ENCODE measurements at places on chromosomes 1 and 21.

DNA sequence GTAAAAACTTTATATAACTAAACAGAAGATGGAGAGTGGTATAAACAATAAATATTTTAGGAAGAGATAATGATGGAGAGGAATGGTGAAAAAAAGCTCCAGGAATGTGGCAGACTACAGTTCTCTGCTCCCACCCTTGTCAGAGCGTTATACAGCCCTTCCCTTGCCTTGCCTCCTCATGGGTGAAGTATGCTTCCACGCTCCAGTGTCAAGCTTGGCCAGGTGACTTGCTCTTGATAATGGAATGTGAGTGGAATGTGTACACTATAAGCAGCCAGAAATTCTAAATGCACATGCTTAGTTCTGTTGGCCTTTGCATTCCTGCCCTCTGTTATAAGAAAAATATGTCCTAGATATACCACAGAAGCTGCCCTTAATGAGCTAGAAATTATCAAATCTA, 24.7 kb upstream of the POGK start:
- DNase-seq: no peak

DNA sequence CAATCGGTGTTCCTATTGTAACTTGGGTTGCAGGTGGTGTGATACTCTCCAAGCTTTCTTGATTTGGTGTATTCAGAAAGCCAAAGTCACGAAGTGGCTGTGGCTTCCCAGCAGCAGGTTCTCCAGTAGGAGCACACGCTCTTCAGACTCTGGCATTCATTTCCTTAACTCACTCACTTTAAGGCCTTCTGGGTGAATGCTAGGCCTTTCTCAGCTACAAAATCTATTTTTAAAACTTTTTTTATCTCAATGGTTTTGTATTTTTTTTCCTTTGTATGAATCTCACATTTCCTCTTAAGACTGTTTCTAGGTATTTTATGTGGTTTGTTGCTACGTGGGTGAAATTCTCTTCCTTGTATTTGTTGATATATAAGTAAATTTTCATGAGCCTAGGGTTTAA, 22.9 kb upstream of the PKN2 start:
- no peak for DNase-seq

DNA sequence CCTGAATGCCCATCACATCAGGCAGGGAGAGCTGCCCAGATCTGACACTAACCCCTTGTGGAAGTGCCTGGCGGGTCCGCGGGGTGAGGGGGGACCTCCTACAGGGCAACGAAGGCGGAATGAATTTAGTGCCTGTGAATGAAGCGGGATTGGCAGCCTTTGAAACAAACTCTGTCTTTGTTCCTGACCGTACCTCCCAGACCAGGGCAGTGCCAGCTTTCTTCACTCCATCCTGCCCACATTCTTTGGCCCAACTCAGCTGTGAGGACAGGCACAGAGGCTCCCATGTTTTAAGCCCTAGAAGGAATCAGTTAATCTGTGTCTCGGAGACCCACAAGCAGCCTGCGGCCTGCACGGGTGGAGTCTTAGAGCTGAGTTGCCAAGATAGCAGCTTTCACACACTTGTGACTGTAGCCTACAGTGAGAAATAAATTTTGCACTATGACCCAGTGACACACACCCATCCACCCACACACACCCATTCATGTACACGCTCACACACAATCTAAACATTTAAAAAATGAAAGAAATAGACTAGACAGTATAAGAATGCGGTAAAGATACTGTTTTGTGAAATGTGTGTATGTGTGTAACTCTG, 60.1 kb upstream of the USP24 start:
- no peak for DNase-seq

DNA sequence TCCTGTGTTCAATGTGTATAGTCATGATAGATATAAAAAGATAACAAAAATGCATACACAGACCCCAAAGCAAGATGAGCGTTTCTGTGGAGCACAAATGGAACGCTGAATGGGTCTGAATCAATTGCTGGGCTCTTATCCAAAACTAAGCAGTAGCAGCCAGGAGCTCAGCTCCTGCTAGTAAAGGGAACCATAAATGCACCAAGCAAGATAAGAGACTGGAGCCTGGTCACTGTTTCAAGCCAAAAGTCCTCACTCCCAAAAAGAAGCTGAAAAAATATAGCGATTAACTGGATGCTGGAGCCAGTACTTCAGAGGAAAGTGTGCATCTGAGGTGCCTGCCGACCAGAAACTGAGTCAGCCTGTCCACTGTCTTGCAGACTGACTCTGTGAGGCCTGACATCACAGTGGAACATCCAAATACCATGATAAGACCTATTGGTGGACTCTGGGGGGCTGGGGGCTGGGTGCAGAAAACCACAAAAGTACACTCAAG, 68.9 kb downstream of the LRRC8C start:
- DNase-seq: peak; percentile 3

GRCh38 chr1:7572654-7573152, 198.4 kb upstream of the VAMP3 start:
- no peak for DNase-seq

DNA sequence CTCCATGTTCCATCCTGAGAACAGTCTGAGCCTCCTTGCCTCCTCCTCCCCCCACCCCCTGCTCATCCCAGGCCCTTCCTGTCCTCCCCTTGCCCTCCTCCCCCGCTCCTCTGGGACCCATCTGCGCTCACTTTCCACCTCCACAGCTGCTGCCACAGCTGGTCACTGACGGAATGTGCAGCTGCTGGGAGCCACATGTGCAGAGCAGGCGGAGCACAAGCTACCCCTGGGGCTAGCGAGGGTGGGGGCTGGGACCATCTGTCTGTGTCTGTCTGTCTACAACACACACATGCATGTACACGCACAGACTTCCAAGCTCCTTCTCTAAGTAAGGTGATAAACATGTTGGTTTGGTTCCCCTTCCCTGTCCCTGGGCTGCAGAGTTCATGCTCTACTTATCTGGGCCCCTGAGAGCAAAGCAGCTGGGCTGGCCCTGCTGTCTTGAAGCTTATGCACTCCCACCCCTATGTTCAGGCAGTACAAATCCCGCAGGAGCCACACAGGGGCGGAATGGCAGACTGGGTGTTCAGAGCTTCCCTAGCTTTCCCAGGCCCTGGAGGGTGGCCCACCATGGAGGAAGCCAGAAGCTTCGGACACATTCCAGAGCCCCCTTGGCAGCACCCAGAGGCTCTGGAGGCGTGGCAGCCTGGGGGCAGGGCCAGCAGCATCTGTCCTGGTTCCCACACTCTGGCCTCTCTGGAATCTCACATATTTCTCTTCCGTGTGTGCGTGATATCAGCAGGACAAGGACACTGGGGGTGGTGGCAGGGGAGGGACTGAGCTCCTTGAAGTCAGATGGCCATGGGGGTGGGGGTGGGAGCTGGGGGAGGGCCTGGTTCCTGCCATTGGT, 7.0 kb upstream of the HEYL start:
- DNase-seq: no peak

- no peak for DNase-seq
These were observed 68.4 kb downstream of the RAB3GAP2 start for GRCh38 chr1:220203816-220204215.

GRCh38 chr1:65233782-65234181, 75.6 kb upstream of the DNAJC6 start:
- DNase-seq: no peak

DNA sequence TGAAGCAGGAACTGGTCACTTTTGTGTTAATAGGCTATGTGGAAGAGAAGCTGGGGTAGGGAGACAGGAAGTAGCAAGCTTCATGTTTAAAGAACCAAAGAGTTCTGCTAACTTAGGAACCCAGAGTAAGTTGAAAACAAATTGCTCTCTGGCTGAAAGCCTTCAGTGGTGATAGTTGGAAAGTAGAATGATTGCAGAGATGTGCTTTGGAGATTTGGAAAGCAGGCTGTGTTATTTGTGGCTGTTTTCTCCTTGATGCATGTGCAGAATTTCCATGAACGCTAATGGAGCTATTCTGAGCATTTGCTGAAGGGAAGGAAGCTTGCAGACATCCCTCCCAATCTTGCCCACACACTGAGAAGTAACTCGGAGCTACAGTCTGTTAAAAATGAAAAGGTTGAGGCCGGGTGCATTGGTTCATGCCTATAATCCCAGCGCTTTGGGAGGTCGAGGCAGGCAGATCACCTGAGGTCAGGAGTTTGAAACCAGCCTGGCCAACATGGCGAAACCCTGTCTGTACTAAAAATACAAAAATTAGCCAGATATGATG, 45.7 kb downstream of the TCEANC2 start:
- no peak for DNase-seq

DNA sequence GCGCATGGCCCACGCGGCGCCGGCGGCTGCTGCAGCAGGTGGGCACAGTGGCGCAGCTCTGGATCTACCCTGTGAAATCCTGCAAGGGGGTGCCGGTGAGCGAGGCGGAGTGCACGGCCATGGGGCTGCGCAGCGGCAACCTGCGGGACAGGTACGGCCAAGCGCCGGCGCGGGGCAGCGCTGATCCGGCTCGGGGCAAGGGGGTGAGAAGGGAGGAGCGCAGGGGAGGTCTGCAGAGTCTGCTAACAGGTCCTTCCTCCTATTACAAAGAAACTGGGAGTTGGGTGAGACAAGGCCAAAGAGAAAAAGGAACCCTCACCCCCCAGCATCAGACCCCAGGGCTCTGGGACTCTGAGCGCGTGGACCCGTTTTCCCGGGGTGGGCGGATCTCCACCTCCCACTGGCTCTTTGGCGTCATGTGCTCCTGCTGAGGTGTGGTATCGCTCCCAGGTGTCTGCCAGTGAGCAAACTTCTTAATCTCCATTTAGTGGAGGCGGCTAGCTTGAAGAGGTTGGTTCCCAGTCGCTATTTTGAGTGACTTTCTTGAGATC, 431 bp downstream of the MTARC1 start:
- DNase-seq: no peak

DNA sequence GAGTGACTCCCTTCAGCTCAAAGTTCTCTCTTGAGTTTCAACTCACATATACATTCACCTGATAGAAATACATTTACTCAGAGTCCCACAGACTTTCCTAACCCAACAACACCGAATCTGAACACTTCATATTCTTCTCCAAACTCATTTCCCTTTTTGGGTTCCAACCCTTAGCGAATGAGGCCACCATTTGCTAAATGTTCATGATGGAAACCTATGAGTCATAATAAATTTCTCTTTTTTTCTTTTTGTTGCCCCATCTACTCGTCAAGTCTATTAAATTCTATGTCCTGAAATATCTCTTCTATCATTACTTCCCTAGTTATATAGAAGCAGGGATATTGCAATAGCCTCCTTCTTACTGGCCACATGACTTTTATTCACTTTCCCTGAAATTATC, 100.1 kb downstream of the HLX start:
- no peak for DNase-seq

DNA sequence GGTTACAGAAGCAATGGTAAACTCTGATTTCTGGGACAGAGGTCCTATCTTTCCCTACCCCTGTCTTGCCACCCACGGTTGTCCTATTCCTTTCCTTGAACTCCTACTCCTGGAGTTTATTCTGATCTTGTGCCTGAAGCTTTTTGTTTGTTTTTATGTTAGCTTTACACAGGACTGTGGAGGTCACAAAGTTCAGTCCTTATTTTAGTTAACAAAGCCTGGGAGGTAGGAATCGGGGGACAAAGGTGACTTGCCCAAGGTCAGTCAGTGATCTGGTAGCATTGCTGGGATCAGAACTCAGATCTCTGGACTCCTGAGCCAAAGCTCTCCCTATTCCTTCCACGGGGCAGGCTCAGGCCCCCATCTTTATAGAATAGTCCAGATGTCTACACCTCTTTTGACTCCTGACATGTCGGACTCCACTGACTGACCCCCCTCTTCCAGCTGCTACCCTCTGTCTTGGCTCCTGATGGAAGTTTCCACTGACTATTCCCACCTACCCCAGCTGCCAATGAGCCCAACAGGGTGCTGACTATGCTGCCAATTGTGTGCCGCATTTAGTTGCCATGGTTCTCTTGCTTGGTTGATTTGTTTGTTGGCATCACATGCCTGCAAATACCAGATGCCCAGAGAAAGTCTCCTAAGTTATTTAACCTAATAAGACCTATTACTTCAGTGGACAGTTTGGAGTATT, 9.9 kb downstream of the F5 start:
- DNase-seq: no peak

Measured in stimulated activated CD8-positive, alpha-beta memory T cell treated with anti-CD3 and anti-CD28 coated beads, Interleukin-2, amount 100 ng/mL, for 1 hour (primary cell).